ENCODE measurements at places on chromosomes 1 and 21. TPM values are rescaled to one million over a fixed set of nuclear protein-coding genes. Genes with fewer than 3 reads are reported as not detected.

- DNase-seq, result no peak
- peaks cover 2% of the 10 kb centered on the region for H3K4me1 ChIP-seq
- H3K27me3 ChIP-seq, result no peaks in the 10 kb centered on the region
- H3K27ac ChIP-seq, result no peak overlapping the region
- H3K4me3 ChIP-seq, result no peak overlapping the region
These were observed 58.0 kb upstream of the SGIP1 start for GRCh38 chr1:66475940-66476339.

GRCh38 chr1:30696831-30697230 lies 26.6 kb downstream of the MATN1 start:
- H3K4me1 ChIP-seq, result peaks cover 4% of the 10 kb centered on the region
- no peak overlapping the region for H3K4me3 ChIP-seq
- peaks cover 23% of the 10 kb centered on the region for H3K27me3 ChIP-seq
- DNase-seq, result no peak

Gene LRRN2
- not detected for total RNA-seq

GRCh38 chr1:236699366-236699765 lies 13.1 kb downstream of the ACTN2 start:
- peak; percentile 1 for DNase-seq
- no peaks in the 10 kb centered on the region for H3K27me3 ChIP-seq
- H3K36me3 ChIP-seq, result no peaks in the 10 kb centered on the region
- no peak overlapping the region for H3K27ac ChIP-seq

GRCh38 chr1:233614743-233615521 lies 1.0 kb downstream of the KCNK1 start:
- H3K4me1 ChIP-seq, result no peaks in the 10 kb centered on the region
- peak overlapping the region; percentile 89 for H3K4me3 ChIP-seq
- H3K27me3 ChIP-seq, result no peaks in the 10 kb centered on the region
- no peak for DNase-seq
- H3K27ac ChIP-seq, result no peak overlapping the region

DNA sequence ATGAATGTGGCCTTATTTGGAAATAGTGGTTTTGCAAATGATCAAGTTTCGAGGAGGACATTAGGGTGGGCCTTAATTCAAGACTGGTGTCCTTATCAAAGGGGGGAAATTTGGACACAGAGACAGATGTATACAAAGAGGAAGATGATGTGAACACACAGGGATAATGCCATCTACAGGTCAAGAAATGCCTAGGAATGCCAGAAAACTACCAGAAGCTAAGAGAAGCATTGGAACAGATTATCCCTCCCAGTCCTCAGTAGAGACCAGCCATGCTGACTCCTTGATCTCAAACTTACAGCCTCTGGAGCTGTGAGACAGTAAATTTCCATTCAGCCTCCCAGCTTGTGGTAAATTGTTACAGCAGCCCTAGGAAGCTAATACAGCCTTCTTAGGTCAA lies 151.4 kb downstream of the PTGER3 start:
- H3K4me3 ChIP-seq, result no peak overlapping the region
- no peaks in the 10 kb centered on the region for H3K36me3 ChIP-seq
- no peak for DNase-seq
- no peaks in the 10 kb centered on the region for H3K27me3 ChIP-seq

Gene VTCN1
- total RNA-seq, result not detected

Gene ADAMTS5
- total RNA-seq, result 1.1 TPM

Gene ZBTB8A
- total RNA-seq, result 6.1 TPM
